CD4-positive, alpha-beta T cell treated with Interleukin-1 beta for 1 hour (primary cell): ENCODE measurements at places on chromosomes 7 and 10.

DNA sequence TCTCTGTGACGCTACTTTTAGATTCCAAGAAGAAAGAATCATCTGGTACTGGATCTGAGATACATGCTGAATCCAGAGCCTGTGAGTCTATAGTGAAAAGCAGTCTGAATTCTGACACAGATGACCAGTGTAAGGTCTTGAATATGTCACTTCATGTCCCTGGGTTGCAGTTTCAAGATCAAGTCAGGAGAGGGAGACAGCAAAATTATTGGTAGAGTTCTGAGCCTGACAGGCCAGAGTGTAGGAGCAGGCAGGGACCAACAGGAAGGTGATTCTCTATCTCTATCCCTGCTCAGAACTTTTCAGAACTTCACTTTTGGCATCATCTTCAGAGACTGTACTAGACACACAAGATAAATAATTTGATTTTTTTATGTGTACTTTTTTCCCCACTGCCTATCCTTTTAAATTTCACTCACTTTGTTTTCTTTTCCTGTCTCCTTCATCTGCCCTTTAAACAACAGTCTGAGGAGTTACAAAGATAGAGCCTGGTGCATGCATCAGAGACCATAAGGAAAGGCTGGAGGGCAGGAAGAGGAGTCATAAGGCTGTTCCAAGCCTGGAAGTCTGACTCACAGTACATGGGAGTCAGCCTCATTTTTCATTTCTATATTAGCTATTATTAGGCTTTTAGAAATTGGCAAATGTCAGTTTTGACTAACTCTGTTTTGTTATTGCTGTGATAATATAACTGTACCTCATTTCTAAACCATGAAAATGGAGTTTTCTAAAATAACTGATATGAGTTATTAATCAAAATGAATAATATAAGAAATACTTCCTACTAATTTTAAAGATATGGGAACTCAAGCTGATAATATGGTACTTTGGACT is 120.2 kb upstream of the TMEM229A start:
- DNase-seq = no peak

GRCh38 chr10:22911889-22912762 is 15.7 kb upstream of the ARMC3 start:
- DNase-seq = no peak

DNA sequence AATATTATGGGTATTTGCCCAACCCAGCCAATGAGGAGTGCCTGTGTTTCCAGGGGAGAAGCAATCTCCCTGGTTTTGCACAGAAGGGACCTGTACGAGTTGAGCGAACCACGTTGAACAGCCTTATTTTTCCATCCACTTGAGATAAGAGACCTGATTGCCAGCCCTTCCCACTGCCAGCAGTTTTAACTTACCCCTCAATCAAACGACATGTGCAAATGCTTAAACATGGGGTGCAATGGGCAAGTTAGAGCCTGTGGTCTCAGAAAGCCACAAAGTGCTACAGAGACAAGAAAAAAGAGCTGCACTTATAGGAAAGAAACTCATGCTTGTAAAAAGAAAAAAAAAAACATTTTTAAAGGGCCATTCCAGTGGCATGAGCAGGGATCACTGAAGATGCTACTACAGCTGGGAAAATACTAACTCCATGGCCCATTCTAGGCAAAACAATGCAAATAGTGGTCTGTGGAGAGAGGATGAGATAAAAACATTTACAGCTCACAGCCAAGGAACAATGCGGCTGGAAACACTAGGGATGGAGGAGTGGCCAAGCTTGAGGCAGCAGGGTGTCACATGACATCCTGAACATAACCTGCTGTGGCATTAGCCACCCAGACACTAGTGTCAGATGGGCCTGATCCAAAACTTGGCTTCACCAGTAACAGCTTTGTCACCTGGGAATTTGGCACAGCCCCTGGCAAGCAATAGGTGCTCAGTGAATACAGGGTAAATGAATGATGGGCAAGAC is 162.8 kb downstream of the ELMO1 start:
- DNase-seq = peak; percentile 13

- DNase-seq = no peak
Measured at GRCh38 chr7:46651561-46652088, 730.6 kb upstream of the IGFBP3 start.

GRCh38 chr7:84811362-84811761 is 375.5 kb downstream of the SEMA3D start:
- DNase-seq = no peak

GRCh38 chr10:120997756-120998155 is 146.6 kb downstream of the WDR11 start:
- no peak for DNase-seq

DNA sequence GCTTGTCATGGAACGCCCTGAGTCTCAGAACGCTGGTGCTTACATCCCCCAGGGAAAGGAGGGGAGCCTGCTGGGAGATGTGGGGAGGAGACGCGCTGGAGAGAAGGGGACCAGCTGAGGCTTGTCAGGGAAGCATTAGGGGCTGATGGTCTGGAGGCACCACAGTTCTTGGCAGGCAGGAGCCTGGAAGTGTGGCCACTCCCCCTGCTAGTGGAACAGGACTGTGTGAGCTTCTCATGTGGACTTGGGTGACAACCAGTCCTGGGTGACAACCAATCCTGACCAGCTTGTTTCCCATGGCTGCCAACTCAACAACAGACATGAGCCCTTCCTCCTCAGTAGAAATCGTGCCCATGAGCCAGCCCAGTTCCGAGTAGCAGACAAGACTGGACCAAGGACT is 87.8 kb downstream of the SPDYE5 start:
- no peak for DNase-seq

- no peak for DNase-seq
Measured at GRCh38 chr10:114083040-114083439, 39.4 kb downstream of the ADRB1 start.

- no peak for DNase-seq
Measured at GRCh38 chr7:98594348-98594747, 22.7 kb upstream of the NPTX2 start.

DNA sequence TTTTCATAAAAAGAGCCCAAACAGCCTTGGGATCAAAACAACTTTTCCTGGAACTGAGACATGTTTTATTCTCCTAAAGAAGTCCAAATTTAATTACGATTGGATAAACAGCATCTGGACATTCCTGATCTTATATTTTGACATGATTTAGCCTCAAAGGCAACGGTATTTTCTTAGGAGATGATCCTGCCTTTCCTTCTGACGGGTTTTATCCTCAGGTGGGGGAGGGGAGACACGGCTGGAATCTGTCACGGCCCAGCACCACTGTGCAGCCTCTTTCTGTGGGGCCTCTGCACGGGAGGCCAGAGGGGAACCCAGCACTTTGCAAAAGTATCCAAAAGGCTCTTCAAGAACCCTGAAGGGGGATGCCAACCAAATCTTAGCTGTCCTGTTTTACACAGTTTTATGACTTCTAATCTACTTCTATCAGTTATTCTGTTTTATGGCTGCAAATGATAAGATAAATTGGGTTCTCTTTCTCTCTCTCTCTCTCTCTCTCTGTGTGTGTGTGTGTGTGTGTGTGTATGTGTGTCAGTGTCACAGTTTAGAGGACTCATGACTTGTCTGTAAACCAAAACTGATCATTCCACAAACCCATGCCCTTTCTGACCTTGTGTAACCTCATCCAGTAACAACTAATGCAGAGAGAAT is 321.1 kb upstream of the NPVF start:
- no peak for DNase-seq

- no peak for DNase-seq
Measured at GRCh38 chr7:92584953-92585352, 5.2 kb downstream of the FAM133B start.

DNA sequence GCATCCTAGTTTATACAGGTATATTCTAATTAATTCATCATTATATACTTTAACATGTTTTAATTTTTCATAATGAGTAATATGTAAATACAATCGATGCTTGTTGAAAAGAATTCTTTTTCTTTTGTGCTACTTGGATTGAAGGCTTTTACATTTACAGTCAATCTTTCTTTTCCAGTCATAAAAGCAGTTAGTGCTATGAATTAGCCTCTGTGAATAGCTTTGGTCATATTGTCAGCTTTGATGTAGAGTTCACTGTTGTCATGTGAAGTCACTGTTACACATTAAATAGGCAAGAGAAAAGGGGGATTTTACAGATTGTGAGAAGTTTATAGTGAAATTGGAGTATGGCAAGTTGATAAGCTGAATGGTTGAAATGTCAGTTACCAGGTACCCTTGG is 103.3 kb upstream of the FAM133B start:
- DNase-seq = no peak

DNA sequence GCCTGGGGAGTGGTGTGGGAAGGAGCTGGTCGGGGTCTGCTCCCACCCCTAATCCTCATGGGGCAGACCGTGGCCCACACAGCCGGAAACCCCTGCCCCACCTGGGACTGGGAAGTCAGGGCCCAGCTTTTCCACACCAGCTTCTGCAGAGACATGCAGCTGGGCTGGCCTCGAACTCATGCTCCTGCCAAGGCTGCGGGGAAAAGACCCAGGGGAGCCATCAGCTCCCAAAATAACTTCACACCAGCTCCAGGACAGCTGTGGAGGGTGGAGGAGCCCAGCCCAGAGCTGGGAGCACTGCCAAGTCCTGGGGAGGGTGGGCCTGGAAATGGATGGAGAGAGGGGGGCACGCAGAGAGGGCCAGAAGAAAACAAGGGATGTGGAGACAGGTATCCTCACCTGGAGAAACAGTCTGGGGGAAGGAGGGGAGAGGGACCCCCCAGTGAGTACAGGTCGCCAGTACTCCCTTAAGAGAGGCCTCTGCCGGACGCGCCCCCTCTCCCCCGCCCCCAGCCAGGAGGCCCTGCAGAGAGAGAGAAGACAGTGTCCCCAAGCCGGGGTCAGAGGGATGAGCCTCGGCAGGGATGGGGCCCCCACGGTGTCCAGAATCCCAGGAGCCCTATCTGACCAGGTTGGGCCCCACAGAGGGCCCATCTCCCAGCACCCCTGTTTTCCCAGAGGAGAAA is 11.5 kb upstream of the GRIFIN start:
- DNase-seq = no peak

DNA sequence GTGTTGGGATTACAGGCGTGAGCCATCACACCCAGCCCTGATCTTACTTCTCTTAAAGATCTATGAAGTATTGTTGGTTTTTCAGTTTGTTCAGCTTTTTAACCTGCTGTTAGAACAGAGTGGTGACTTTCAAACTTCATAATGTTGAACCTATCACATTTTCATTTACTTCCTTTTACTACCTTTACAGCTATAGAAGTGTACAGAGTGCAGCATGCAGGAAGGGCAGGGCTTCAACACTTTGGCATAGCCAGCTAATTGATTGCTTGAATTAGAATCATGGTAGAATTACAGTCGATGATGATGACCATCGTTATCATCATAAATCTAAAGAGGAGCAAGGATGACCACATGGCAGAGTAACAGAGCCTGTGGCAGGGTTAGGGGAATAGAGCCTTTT is 55.5 kb downstream of the AOAH start:
- DNase-seq = no peak

DNA sequence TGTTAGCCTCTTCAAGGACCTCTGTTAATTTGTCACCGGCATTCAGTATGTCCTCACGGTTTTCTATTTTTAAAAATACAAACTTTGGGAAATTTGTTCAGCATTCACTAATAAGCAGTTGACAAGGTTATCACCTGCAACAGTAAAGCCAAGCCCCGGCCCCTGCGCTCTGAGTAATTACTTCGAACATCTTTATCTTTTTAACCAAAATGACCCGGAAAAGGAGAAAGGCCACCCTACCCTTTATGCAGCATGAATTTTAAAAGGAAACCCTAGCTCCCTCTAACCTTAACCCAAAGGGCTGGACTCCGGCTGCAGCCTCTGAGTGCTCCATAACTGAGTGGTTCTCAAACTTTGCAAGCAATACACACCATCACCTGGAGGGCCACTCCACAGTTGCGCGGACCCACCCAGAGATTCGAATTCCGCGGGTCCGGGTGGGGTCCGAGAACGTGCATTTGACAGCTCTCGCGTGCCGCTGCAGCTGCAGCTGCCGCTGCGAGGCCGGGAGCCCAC is 940 bp downstream of the NSMCE4A start:
- DNase-seq = no peak

DNA sequence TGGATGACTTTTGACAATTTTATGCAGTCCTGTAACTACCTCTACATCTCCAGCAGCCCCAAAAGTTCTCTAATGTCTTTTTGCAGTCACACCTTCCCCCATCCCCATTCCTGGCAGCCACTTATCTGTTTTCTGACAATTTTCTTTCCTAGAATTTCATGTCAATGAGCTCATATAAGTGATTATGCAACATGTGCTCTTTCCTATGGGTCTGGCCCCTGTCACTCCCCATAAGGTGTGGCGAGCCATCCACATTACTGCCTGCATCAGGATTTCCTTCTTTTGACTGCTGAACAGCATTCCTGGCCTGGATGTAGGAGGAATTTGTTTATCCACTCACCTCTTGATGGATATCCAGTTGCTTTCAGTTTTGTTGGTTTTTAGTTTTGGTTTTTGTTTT is 146.7 kb upstream of the MGMT start:
- DNase-seq = no peak

DNA sequence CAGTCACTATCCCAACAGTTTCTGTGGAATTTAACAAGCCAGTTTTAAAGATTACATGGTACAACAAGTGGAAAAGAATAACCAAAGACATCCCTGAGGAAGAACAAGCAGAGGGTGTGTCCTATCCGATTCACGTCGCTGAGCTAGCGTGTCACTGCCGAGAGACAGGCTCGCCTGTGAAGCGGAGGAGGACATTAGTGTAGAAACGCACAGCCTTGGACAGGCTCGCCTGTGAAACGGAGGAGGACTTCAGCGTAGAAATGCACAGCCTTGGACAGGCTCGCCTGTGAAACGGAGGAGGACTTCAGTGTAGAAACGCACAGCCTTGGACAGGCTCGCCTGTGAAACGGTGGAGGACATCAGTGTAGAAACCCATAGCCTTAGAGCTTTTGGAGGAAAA is 52.7 kb upstream of the INPP5A start:
- DNase-seq = no peak

DNA sequence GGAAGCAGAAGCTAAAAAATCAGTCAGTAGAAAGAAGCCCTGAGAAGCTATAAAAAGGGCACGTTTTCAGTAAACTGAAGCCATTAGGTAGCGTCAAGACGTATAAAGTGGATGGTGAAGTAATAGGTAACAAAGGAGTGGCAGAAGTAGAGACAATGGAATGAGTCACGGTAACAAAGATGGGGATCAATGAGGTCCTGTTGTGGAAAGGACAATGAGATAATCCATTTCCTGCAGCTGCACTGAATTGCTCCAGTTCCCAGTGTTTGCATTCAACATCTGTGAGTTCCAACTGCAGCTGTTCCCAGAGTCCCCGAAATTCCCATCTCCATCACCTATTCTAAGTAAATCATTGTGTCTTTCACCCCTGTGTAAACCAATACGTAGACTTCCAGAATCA is 4.8 kb upstream of the HYCC1 start:
- DNase-seq = no peak

GRCh38 chr7:91866599-91867148 is 13.8 kb downstream of the MTERF1 start:
- DNase-seq = no peak
